Large intestine (tissue), 12 donors: ENCODE measurements at places on chromosomes 13 and 19.
A peak's percentile ranks its signal among the peaks of the same experiment; 100 is the strongest.

DNA sequence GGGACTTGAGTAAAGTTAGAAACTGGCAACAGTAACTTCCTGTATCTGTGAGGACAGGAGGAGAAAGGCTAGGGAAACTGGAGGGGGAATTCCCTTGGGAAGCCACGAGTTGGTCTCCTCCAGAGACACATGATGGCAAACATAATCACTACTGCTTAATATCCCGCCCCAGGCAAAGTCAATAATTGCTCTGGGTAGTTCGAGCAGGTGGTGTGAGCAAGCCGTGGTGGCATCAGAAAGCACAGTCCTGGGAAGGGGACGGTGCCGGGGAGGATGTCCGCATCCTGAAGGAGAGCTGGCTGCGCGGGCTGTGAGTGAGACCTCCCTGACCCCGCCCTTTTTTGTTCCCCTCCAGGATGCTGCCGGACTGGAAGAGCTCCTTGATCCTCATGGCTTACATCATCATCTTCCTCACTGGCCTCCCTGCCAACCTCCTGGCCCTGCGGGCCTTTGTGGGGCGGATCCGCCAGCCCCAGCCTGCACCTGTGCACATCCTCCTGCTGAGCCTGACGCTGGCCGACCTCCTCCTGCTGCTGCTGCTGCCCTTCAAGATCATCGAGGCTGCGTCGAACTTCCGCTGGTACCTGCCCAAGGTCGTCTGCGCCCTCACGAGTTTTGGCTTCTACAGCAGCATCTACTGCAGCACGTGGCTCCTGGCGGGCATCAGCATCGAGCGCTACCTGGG, 1.4 kb downstream of the FFAR2 start:
- no peak for DNase-seq

GRCh38 chr19:46818812-46819211, 30.4 kb upstream of the SLC1A5 start:
- DNase-seq, result no peak

DNA sequence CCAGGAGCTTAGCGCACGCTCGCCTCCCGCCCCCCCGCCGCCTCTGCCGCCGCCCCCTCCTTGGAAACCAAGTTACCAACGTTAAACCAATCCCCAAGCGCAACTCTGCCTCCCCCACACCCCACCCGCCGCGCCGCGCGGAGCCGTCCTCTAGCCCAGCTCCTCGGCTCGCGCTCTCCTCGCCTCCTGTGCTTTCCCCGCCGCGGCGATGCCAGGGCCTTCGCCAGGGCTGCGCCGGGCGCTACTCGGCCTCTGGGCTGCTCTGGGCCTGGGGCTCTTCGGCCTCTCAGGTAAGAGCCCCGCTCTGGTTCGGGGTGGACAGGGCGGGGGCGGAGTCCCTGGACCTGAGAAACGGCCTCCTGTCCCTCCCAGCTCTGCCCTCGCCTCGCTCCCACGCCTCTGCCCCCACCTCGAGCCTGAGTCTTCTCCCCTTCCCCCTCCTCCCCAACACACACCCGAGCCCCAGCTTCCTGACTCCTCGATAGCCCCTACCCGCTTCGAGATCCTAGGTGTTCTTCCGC, at the start of gene ICAM5:
Gene ICAM5 (plus strand): TSS at position 117 of the 521 bp plus-strand sequence. CDS start 92 bp downstream, at position 209.
- DNase-seq, result no peak

GRCh38 chr13:60061737-60062136, 102.0 kb downstream of the DIAPH3 start:
- DNase-seq, result no peak

GRCh38 chr13:63693696-63694095, 2278.0 kb upstream of the PCDH20 start:
- DNase-seq, result no peak

DNA sequence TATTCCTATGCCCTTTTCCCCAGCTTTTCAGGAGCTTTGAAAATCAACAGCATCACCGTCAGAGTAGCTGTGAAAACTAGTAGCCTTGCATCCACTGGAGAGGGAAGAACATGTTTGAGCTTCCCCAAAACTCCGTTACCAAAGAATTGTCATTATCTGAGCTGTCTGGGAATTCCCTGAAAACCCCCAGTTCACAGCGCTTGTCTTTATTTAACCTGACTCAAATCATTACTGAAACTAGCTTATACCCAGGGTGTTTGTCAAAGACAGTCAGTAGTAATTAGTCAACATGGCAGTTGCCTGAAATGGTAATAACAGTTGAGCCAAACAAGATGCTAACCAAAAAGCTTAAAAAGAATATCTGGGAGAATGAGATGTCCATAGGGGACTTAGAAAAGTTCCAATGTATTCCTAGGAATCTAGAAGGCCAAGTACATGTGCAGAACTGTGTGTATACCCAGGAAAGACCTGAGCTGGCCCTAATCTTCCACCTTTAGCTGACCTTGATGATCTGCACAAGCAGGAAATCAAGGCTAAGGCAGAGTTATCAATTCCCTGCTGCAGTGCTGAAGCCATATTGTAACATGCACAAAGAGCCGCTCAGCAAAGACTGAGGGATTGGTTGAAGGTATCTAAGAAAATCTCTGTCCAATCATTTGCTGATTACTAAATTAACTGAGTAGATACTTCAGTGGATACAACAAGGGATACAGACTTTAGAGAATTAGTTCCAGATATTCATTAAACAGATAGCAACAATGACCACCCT, 130.8 kb downstream of the KL start:
- no peak for DNase-seq

GRCh38 chr19:16076154-16076957, at the start of gene TPM4:
TSS of gene TPM4 (plus strand) at chr19:16076495. CDS start at chr19:16076566, 71 bp downstream.
- DNase-seq, result peak; percentile 95

- no peak for DNase-seq
These were observed 19.9 kb upstream of the DHRS12 start for GRCh38 chr13:51823863-51824262.

DNA sequence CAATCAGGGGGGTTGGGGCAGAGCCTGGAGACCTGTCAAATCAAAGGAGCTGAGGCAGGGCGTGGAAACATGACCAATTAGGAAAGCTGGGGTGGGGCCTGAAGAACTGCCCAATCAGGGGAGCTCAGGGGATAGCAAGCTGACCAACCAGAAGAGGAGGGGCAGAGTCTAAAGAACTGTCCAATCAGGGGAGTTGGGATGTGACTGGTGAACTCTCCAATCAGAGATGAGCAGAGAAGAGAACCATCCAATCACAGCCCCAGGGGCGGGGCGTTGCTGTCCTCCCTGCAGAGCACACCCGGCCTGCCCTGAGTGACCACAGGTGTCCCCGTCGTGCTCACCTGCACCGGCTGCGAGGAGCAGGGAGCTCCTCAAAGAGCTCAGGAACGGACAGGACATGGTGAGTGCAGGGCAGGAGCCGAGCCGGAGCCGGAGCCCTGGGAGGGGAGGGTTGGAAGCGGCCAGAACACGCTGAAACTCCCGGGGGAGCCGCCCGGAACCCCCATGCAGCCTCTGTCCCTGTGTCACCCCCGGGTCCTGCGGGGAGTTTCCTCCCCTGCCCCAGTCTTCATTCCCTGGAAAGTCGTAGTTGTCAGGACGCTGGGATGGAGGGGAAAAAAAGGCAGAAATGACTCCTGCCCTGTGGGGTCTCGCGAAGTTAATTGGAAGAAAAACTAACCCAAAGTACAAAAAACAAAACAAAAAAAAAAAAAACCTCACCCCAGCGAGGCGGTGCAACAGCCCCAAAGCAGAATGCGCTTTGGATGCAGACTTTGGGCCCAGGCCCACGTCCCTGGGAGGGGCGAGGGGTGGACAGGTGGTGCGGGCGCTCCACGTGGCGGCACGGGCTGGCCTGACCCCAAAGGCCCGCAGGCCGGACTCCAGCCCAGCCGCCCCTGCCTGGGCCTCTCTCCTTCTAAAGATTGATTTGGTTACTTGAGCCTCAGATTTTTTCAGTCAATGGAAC, at the start of gene ZNF556:
Gene ZNF556 (plus strand): TSS at position 311 of the 967 bp plus-strand sequence. CDS start 87 bp downstream, at position 398.
- DNase-seq, result no peak

DNA sequence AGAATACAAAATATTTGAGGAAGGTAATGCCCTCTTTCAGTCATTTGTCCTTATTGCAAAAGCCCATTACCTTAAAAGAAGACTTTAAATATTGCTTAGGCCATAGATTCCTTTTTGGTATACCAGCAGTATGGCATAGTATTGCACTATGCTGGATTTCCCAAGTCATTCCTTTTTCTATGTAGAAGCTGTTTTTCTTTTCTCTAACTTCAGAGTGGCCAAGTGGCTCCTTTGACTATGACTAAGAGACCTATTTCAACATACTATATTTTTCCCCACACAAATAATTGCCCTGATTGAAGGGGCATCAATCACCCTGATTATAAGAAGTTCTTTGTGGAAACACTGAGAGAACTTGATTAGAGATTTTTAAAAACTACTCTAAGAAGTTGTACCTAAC, 68.6 kb downstream of the UFM1 start:
- no peak for DNase-seq
